ENCODE measurements at places on chromosomes 7 and 10.

DNA sequence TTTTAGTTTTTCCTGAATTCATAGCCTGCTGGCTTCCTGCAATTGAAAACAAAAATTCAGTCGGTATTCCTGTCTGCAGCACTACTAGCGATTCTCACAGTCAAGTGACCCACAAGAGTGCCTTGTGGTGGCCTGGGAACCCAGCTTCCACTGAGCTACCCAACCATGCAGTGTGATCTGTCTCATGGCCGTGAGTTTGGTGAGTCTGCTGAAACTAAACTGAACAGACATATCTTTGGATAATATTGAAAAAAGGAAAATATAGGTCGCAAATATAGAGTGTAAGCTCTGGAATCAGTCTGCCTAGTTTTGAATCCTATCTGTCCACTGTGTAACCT lies 18.1 kb downstream of the ZNF786 start:
- DNase-seq, result no peak

DNA sequence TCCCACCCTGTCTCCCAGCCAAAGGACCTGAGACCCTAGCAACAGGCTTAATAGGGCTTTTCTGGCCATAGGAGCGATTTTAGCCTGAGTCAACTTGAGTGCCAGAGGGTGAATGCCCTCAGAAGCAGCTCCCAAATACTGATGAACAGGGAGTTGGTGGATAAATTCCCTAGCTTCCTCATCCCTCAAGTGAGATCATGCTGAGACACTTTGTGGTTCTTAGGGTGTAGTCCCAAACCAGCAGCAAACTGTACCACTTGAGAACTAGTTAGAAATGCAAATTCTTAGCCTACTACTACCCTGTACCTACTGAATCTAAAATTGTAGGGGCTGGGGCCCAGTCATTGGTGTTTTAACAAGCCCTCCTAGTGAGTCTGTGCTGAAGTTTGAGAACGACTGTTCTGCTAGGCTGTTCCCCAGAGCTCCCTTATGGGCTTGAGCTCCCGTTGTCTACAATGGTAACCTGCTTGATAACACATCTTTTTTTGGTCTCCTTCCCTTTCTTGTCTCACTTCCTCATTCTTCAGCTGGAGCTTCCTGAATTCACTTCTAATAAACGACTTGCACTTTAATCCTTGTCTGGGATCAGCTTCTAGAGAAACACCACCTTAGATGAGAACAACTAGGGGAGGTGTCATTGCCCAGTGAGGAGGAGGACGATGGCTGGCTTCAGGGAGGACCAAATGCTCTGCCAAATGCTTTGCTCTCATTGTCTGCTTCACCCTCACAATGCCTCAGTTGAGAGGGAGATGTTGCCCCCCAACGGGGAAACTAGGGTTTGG lies 18.2 kb upstream of the CDH23 start:
- peak; percentile 17 for DNase-seq

- DNase-seq, result no peak
These were observed 13.7 kb upstream of the DIP2C start for GRCh38 chr10:703118-703517.

GRCh38 chr10:19828278-19829049 lies 12.2 kb downstream of the PLXDC2 start:
- no peak for DNase-seq

- DNase-seq, result no peak
These were observed 46.2 kb downstream of the TMEM60 start for GRCh38 chr7:77752016-77752415.

DNA sequence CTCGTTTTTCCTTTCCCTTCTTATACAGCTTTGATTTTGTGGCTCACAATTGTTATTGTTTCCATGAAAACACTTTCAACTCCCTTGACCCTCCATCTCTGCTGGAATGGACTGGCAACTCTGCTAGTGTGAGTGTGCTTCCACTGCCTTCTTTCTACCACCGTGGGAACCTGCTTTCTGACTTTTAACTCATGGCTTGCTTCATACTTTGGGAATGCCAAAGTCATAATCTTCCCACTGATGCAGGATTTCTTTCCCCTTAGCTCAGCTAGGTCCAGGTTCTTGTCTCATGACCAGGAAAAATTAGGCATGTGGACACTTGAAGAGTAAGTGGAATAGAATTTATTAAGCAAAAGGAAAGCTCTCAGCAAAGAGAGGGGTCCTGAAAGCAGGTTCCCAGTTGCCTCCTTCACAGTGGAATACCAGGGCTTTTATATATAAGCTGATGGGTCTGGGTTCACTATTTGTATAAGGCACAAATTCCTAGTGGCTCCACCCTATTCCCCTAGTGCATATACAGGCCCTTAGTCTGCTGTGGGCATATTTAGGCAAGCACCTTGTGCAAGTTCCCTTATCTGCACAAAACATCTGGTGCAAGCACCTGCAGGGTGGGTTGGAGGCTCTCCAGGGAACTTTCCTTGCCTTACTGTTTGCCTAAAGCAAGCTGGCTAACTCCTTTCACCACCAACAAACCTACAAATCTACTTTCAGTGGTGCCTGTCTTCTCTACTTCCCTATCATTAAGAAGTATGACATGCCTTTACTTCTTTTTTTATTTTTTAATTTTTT lies 119.5 kb downstream of the CFAP58 start:
- DNase-seq, result no peak

GRCh38 chr10:62626079-62626478 lies 178.4 kb upstream of the ADO start:
- no peak for DNase-seq

DNA sequence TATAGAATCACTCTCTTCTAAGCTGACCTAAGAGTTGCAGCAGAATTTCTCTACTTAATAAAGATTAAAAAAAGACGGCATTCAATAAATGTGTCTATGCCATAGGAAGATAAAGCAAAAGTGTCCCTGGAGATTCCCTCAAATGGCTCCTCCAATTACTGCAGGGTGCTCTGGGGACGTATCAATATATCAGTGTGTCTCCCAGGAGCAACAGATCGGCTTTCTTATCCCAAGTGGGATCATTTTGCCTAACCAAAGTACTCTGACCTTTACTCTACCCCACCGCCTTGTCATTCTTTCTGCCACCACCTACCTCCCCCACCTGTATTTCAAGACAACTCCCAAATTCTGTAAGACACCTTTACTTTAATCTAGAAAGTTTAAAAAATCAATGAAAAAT lies 202.0 kb upstream of the SEMA3C start:
- DNase-seq, result no peak

DNA sequence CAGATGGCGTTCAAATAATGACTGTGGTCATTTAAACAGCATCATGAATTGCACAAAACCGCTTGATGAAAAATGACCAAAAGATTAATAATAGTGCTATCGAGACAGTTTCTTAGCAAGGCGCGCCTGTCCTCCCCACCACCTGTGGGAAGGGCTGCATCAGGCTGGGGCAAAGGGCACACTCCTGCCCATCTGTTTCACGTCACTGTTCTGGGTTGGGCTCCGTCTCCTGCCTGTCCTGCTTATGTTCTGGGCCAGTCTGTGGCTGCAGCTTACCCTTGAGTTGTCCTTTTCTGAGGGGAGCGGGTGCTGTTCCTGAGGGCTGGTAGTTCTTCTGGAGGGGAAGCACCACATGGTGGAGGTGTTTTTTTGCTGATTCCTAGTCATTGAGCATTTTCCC lies 13.3 kb downstream of the RBM17 start:
- no peak for DNase-seq

DNA sequence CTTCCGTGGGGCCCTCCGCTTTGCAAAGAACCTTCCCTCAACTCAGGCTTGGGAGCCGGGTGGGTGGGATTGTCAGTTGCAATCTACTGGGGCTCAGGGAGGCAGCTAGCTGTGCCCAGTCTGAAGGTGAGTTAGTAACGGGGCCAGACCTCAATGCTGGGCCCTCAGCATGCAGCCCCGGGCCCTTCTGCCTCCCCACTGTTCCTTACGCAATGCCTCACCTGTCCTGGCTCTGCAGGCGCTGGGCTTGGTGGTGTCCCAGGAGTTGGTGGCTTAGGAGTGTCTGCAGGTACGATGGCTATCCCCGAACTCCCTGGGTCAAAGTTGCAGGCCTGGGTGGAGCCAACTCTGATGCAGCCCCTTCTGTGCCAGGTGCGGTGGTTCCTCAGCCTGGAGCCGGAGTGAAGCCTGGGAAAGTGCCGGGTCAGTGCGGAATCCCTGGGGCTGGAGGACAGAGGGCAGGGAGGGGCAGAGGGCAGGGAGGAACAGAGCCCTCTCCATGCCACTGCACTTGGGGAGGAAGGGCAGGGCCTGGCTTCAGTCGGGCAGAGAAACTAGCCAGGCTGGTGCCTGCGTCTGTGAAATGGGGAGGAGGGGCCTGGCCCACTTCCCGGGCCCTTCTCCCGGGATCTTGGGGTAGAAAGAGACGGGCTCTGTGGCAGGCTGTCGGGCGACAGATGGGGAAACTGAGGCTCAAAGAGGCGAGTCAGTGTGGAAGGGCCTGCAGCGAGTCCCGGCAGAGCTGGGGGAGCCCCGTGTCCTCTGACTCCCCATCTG lies 15.0 kb downstream of the ELN start:
- DNase-seq, result no peak

- no peak for DNase-seq
These were observed 131.0 kb downstream of the PLXDC2 start for GRCh38 chr10:19947215-19947614.

DNA sequence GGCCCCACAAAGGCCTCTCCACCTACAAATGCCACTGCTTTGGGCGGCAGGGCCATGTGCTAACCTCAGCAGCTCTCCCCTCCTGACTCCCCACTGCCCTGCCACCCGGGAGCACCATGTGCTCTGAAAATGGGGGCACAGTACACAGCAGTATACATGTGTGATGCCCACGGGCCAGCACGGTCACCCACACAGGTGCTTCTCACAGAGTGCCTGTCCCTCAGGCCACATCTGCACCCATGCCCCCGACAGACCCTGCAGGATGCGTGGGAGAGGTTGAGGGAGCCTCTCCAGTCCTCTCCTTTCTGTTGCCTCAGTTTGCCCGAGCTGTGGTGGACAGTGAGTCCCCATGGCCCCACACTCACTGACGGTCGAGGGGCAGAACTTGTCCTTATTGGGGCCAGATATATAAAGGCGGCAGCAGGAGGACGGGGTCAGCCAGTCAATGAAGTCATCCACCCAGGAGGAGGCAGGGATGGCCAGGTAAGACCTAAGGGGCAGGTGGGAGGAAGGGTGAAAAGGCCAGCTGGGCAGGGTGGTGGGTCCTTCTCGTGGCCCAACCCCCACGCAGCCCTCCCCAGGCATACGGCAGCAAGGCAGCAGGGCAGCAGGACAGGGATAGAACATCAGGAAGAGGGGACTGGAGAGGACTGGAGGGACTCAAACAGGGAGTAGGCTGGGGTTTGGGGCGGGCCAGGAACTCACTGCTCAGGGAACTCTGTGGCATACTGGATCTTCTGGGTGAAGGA lies 19.6 kb downstream of the NPC1L1 start:
- DNase-seq, result no peak

Measured in aorta (tissue), 5 donors.